Prostate gland (tissue), 2 donors: ENCODE measurements at places on chromosomes 1 and 21. TPM values are rescaled to one million over a fixed set of nuclear protein-coding genes. Genes with fewer than 3 reads are reported as not detected.

DNA sequence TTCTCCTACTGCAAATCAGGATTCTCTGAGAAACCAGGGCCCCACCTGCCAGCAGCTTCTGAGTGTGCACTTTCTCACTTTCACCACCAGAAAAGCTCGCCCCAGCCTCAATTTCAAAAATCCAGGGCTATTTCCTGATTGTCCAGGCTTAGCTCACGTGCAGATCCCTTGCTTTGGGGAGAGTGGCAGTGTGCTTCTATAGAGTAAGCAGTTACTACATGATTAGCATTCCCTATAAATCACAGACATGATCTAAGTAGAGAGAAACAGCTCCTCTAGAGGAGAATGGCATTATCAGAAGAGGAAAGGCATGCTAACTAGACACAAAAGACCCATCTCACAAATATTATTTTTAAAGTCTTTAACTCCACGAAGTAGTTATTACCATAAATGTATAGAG, 456.0 kb upstream of the PKN2 start:
- DNase-seq = no peak

DNA sequence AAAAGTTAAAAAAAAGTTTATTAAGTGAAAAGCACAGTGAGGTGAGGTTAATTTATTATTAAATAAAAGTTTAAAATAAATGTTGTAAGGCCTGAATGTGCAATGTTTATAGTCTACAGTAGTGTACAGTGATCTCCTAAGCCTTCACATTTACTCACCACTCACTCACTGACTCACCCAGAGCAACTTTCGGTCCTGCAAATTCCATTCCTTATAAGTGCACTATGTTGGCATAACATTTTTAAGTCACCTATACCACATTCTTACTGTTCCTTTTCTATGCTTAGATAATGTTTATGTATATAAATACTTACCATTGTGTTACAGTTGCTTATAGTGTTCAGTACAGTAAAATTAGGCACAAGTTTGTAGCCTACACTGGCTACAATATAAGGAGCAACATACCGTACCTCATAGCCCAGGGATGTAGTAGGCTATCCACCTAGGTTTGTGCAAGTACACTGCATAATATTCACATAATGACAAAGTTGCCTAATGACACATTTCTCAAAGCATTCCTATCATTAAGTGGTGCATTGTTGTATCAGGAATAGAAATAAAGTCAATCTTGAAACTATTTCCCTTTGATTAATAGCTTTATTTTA, 426.5 kb upstream of the BRINP3 start:
- no peak for DNase-seq

- no peak for DNase-seq
Observed at GRCh38 chr1:221497046-221497445, 244.8 kb downstream of the DUSP10 start.

DNA sequence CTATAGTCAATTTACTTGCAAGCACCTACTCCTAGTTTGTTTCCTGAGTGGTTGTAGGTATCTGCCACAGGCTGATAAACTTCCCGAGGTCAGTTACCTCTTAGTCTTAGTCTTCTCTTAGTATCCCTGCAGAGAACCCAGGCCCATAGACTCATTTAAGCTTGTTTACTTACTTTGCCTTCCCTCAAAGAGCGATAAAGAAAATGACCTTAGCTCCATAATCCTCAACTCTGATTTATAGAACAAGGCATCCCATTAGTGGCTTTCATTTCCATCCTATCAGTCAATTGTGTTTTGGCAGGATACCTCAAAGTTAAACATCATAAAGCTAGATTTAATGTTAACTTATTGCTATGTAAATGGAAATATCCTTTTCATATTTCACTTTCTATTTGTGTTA, 119.7 kb downstream of the UCHL5 start:
- no peak for DNase-seq

- no peak for DNase-seq
Observed at GRCh38 chr1:25657121-25657882, 40.7 kb downstream of the MAN1C1 start.

DNA sequence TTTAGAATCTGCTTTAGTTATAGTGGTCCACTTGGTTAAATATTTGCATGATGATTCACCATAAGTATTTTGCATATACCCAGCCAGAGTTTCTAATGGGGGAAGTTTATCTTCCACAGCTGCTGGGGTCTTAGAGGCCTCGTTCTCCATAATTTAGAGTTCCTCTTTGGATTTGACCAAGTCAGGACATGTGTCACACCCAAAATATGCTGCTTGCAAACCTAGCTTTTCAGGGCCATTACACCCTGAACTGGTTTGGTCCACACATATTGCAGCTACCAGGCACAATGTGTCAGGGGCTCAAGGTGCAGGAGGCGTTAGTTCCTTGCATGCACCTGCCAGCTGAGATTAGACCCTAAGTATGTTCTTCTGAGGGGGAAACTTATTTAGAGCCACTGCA, 17.1 kb upstream of the FMO4 start:
- DNase-seq = no peak

DNA sequence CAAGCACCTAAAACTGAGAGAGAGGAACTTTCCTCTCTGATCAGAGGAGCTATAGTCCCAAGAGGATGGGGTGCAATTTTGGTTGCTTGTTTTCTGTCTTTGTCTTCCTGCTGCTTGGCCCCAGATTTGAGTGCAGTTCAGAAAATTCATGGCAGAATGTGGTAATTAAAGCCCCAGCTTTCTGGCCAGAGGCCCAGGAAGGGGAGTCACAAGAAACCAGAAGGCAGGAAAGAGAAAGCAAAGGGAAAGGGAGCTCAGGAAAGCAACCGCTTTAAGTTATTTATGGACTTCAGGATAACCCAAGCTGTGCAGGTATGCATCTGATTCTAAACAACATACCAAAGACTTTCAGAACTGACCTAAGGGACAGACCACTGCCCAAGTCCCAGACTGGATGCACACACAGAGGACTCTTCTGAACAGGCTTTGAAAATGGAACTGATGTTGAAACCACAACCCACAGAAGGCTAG, 88.8 kb downstream of the ST3GAL3 start:
- no peak for DNase-seq

DNA sequence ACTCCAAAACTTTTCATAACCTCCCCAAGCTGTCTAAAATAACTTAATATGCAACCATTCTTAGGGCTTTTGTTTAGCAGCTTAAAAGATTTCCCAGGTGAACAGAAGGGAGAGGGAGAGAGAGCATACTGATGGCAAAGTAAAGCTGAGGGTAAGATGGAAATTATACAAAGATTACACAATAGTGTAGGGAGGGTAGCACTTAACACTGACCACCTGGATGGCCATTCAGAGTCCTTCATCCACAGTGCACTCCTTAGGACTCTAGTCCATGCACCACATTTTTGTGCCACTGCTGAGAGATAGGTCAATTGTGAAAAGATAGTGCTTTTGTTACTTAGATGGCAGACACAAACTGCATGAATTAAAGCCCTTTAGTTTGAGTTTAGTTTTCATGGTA, 574.6 kb downstream of the LMO4 start:
- DNase-seq = no peak

DNA sequence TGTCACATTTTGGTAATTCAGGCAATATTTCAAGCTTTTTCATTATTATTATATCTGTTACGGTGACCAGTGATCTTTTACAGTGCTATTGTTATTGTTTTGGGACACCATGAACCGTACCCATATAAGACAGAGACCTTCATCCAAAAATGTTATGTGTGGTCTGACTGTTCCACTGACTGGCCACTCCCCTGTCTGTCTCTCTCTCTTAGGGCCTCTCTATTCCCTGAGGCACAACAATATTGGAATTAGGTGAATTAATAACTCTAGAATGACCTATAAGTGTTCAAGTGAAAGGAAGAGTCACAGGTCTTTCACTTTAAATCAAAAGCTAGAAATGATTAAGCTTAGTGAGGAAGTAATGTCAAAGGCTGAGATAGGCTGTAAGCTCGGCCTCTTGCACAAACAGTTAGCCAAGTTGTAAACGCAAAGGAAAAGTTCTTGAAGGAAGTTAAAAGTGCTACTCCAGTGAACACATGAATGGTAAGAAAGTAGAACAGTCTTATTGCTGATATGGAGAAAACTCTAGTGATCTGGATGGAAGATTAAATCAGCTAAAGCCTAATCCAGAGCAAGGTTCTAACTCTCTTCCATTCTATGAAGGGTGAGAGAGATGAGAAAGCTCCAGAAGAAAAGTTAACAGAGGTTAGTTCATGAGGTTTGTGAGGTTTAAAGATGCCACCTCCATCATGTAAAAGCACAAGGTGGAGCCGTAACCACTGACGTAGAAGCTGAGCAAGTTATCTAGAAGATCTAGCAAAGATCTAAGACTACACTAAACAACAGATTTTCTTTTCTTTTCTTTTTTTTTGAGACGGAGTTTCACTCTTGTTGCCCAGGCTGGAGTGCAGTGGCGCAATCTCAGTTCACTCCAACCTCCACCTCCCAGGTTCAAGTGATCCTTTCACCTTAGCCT, 19.7 kb upstream of the DIPK1A start:
- no peak for DNase-seq

- no peak for DNase-seq
Observed at GRCh38 chr1:48250572-48250971, 28.1 kb downstream of the SLC5A9 start.

DNA sequence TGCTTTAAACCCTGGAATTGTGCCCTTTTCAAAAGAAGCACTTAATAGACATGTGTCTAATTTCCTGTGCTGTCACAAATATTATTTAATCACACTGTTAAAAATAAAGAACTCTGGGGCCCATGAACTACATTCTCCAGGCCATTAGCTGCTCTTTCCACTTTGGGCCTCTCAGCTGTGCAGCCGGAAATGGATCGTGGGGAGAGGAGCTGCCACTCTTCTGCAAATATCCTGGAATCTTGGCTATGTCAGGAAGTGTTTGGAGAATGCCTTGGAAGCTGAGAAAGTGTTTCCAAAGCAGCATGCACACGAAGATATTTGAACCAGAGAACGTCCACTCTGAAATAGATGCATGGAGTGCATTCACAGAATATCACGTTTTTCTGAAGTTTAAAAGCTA, 27.5 kb upstream of the VPS26C start:
- no peak for DNase-seq

COL24A1 gene
- total RNA-seq = 0.32 TPM
